Testis (tissue), 5 donors: ENCODE measurements at places on chromosomes 12 and 14. TPM values are rescaled to one million over a fixed set of nuclear protein-coding genes. Genes with fewer than 3 reads are reported as not detected.

- H3K4me3 ChIP-seq, result no peak overlapping the region
- no peak for DNase-seq
- H3K36me3 ChIP-seq, result no peaks in the 10 kb centered on the region
- peaks cover 55% of the 10 kb centered on the region for H3K4me1 ChIP-seq
- no peak overlapping the region for H3K27ac ChIP-seq
- no peaks in the 10 kb centered on the region for H3K27me3 ChIP-seq
Measured at GRCh38 chr12:104667139-104667538, 210.4 kb downstream of the CHST11 start.

- H3K27me3 ChIP-seq, result no peaks in the 10 kb centered on the region
- H3K4me3 ChIP-seq, result no peak overlapping the region
- H3K4me1 ChIP-seq, result peaks cover 12% of the 10 kb centered on the region
- no peak for DNase-seq
- H3K36me3 ChIP-seq, result no peaks in the 10 kb centered on the region
Measured at GRCh38 chr12:53224897-53225634, 6.9 kb downstream of the RARG start.

- no peak overlapping the region for H3K27ac ChIP-seq
- H3K36me3 ChIP-seq, result no peaks in the 10 kb centered on the region
- H3K4me1 ChIP-seq, result no peaks in the 10 kb centered on the region
- no peaks in the 10 kb centered on the region for H3K27me3 ChIP-seq
Measured at GRCh38 chr12:92562063-92562734, 140.6 kb upstream of the PLEKHG7 start.

DNA sequence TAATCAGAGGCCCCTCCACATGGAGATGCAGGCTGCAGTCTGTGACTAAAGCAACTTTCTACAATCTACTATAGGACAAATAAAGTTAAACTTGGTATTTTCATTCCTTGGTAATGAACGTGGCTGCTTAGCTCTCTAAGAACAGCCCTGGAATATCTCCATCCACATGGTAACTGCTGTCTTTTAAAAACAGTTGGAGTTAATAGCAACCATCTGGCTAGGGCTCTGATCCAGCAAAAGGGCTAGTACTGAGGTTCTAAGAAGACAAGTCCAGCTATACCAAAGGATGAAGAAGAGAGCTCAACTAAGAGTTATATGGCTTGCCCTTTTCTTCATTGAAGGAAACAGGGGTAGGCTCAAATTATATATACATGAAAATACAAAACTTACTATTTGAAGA lies 920.1 kb downstream of the FLRT2 start:
- no peaks in the 10 kb centered on the region for H3K36me3 ChIP-seq
- DNase-seq, result no peak
- no peak overlapping the region for H3K27ac ChIP-seq
- no peak overlapping the region for H3K4me3 ChIP-seq
- H3K27me3 ChIP-seq, result no peaks in the 10 kb centered on the region

DNA sequence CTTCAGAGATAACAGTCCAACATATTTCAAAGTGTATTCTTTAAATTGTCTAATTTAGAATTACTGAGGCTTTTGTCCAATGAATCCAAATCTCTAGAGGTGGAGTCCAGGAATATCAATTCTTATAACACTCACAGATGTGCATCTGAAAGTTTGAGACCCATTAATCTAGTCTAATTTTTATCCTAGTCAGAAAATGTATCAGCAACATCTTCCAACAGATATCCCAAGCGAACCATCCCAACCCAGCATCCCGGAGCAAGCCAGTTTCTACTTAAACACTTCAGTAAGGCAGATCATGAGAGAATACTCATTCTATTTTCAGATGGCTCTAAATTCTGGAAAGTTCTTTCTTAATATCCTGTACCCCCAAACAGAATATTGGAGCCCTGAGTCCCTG lies 113.5 kb downstream of the BBS10 start:
- no peaks in the 10 kb centered on the region for H3K36me3 ChIP-seq
- H3K27me3 ChIP-seq, result no peaks in the 10 kb centered on the region
- H3K4me1 ChIP-seq, result no peaks in the 10 kb centered on the region
- H3K4me3 ChIP-seq, result no peak overlapping the region
- no peak for DNase-seq

- no peak for DNase-seq
- no peaks in the 10 kb centered on the region for H3K27me3 ChIP-seq
- H3K4me3 ChIP-seq, result no peak overlapping the region
- no peaks in the 10 kb centered on the region for H3K4me1 ChIP-seq
- H3K36me3 ChIP-seq, result no peaks in the 10 kb centered on the region
Measured at GRCh38 chr12:119621878-119622277, 28.3 kb downstream of the TMEM233 start.

GRCh38 chr14:73633116-73634010 lies 11.4 kb upstream of the DNAL1 start:
- peaks cover 24% of the 10 kb centered on the region for H3K4me1 ChIP-seq
- peak; percentile 80 for DNase-seq
- no peaks in the 10 kb centered on the region for H3K27me3 ChIP-seq
- peak overlapping the region; percentile 60 for H3K4me3 ChIP-seq
- H3K36me3 ChIP-seq, result no peaks in the 10 kb centered on the region
- H3K27ac ChIP-seq, result peak overlapping the region; percentile 86

DNA sequence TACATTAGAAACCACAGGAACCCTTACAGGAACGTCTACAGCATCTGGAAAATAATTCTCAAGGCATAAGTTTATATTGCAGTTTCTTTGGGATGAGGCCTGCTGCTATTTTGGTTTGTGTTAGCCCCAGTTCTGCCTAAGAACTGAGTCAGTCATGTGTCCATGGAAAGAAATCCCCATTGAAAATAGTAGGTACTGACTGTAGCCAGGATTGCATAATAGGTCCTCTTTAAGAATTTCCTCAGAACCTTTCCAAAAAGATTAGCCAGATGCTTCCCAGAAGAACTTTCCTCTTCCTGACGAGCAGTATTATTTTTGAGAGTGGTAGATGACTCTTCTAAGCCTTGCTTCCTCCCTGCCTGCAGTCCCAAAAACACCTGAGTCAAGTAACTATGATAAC lies 52.6 kb downstream of the RASSF8 start:
- H3K27me3 ChIP-seq, result no peaks in the 10 kb centered on the region
- DNase-seq, result no peak
- H3K4me1 ChIP-seq, result peaks cover 10% of the 10 kb centered on the region
- H3K36me3 ChIP-seq, result no peaks in the 10 kb centered on the region

DNA sequence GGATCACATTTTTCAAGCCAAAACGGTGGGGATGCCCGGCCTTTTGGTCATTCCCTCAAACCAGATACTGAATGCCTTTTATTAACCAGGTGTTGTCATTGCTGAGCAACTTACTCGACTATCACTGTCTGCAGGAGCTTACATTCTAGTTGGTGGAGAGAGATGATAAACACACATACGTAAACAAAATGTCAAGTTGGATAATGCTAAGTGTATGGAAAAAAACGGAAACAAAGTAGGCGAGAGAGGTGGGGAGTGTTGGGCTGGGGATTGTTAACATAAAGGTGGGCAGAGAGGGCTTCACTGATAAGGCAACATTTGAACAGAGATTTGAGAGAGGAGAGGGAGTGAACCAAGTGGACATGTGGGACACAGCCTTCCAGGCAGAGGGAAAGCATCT lies 4.5 kb downstream of the C12orf43 start:
- H3K36me3 ChIP-seq, result no peaks in the 10 kb centered on the region
- DNase-seq, result no peak
- no peaks in the 10 kb centered on the region for H3K27me3 ChIP-seq
- no peak overlapping the region for H3K4me3 ChIP-seq
- no peaks in the 10 kb centered on the region for H3K4me1 ChIP-seq
- H3K27ac ChIP-seq, result no peak overlapping the region

DNA sequence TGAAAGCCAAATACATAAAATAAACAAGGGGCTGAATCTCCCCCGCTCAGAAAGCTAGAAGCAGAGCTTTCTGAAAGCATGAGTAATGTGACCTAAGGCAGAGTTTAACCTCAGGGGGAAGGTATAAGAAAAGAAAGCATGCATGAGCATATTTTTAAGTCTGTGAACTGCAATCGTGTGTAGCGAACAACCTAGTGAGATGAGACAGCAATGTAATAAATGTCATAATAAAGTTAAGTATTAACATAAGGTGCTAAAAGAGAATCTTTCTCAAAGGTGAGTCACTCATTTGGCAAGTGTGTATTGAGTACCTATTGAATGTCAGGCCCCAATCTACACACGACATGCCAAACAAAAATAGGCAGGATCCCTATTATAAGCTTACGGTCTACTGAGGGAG lies 14.2 kb upstream of the WDR20 start:
- no peaks in the 10 kb centered on the region for H3K36me3 ChIP-seq
- no peak overlapping the region for H3K4me3 ChIP-seq
- no peak for DNase-seq
- H3K4me1 ChIP-seq, result peaks cover 19% of the 10 kb centered on the region

Gene MAP3K9
- total RNA-seq, result 17.4 TPM

Gene USP44
- total RNA-seq, result 22.4 TPM

Gene DRAM1
- 4.4 TPM for total RNA-seq

Gene MYF6
- not detected for total RNA-seq

Gene MYH6
- total RNA-seq, result 0.12 TPM

Gene TNS2
- total RNA-seq, result 108 TPM

Gene GNB3
- 5.0 TPM for total RNA-seq
